Uterus (tissue), 4 donors: ENCODE measurements at places on chromosomes 3 and 15. TPM values are rescaled to one million over a fixed set of nuclear protein-coding genes. Genes with fewer than 3 reads are reported as not detected.

Gene NECTIN3
- 21.8 TPM for total RNA-seq

Gene OXTR
- 4.4 TPM for total RNA-seq

Gene STAC
- total RNA-seq, result 3.3 TPM

Gene SLC7A14
- not detected for total RNA-seq

Gene PDZRN3
- 87.3 TPM for total RNA-seq

Gene GOLGA6D
- not detected for total RNA-seq

Gene USP50
- total RNA-seq, result 2.0 TPM

Gene PRKCD
- 16.8 TPM for total RNA-seq

Gene TM4SF1
- 111 TPM for total RNA-seq

Gene ALDH1A2
- total RNA-seq, result 47.9 TPM

Gene CLEC3B
- 35.0 TPM for total RNA-seq

Gene SCN11A
- total RNA-seq, result 1.8 TPM

- DNase-seq, result peak; percentile 54
- no peaks in the 10 kb centered on the region for H3K27me3 ChIP-seq
- no peak overlapping the region for H3K4me3 ChIP-seq
- no peaks in the 10 kb centered on the region for H3K36me3 ChIP-seq
- H3K4me1 ChIP-seq, result no peaks in the 10 kb centered on the region
Observed at GRCh38 chr3:52053307-52054304, 2.8 kb downstream of the DUSP7 start.

DNA sequence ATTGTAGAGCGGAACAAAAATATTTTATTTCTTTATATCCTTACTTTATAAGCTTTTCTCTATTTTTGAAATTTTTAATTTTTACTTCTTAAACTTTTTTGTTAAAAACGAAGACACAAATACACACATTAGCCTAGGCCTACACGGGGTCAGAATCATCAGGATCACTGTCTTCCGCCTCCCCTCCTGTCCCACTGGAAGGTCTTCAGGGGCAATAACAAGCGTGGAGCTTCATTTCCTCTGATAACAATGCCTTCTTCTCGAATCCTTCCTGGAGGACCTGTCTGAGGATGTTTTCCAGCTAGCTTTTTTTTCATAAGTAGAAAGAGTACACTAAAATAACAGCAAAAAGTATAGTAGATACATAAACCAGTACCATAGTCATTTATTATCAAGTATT lies 77.7 kb upstream of the DGKG start:
- H3K27me3 ChIP-seq, result no peaks in the 10 kb centered on the region
- no peaks in the 10 kb centered on the region for H3K36me3 ChIP-seq
- H3K4me3 ChIP-seq, result no peak overlapping the region
- H3K4me1 ChIP-seq, result no peaks in the 10 kb centered on the region
- no peak for DNase-seq

GRCh38 chr15:55917881-55918296 lies 75.5 kb downstream of the NEDD4 start:
- H3K27me3 ChIP-seq, result no peaks in the 10 kb centered on the region
- H3K36me3 ChIP-seq, result no peaks in the 10 kb centered on the region
- H3K4me3 ChIP-seq, result no peak overlapping the region

- no peak overlapping the region for H3K27ac ChIP-seq
- no peak for DNase-seq
- no peaks in the 10 kb centered on the region for H3K36me3 ChIP-seq
Observed at GRCh38 chr15:80803580-80804525, 24.7 kb downstream of the CEMIP start.

DNA sequence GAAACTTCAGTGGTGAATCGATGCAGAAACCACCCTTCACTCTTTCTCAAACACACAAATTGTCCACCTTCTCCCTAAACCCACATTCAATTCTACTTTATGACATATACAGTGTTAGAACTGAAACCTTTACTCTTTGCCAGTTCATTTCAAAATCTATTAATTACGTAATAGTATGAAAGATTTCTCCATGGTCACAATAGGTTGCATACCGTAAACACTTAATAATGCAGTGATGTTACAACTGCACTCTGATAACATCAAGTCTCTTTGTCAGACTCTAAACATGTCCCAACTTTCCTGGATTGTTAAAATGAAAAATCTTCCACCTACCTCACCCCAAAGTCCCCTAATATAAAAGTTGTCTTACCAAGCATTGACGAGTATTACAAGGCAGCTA lies 111.8 kb upstream of the PROK2 start:
- H3K4me1 ChIP-seq, result no peaks in the 10 kb centered on the region
- H3K27me3 ChIP-seq, result no peaks in the 10 kb centered on the region
- no peaks in the 10 kb centered on the region for H3K36me3 ChIP-seq
- no peak for DNase-seq

GRCh38 chr15:47383801-47384200 lies 333.5 kb upstream of the SEMA6D start:
- no peaks in the 10 kb centered on the region for H3K4me1 ChIP-seq
- H3K27ac ChIP-seq, result no peak overlapping the region
- no peaks in the 10 kb centered on the region for H3K27me3 ChIP-seq
- H3K4me3 ChIP-seq, result no peak overlapping the region

DNA sequence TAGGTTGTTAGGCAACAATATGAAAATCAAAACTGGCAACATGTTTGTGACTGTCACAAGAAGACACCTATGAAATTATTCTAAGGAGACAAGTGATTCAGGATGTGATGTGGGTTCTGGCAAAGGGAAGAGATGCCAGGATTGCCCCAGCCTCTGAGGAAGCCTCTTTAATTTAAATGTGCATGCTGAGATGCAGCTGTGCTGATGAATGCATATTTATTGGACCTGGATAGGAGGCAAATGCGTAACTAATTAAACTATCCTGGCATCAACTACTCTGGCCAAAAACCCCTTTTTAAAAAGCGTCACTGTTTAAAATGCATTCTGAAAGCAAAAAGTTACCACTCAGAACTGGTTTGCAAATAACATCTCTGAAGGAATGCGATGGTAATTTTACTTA lies 176.5 kb upstream of the DPH6 start:
- H3K27ac ChIP-seq, result no peak overlapping the region
- H3K4me1 ChIP-seq, result no peaks in the 10 kb centered on the region
- H3K36me3 ChIP-seq, result no peaks in the 10 kb centered on the region
- no peaks in the 10 kb centered on the region for H3K27me3 ChIP-seq
- DNase-seq, result no peak
- no peak overlapping the region for H3K4me3 ChIP-seq

DNA sequence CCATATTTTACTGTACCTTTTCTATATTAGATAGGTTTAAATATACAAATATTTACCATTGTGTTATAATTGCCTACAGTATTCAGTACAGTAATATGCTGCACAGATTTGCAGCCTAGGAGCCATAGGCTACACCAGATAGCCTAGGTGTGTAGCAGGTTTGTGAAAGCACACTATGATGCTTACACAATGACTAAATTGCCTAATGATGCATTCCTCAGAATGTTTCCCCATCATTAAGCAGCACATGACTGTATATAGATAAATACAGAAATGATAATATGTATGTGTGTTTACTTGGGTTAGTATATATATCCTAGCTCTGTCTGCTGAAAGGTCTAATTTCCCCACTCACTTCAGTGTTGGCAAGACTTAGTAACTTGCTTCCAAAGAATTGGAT lies 65.8 kb downstream of the MYL3 start:
- no peaks in the 10 kb centered on the region for H3K36me3 ChIP-seq
- DNase-seq, result no peak
- no peaks in the 10 kb centered on the region for H3K27me3 ChIP-seq
- no peak overlapping the region for H3K4me3 ChIP-seq

- no peaks in the 10 kb centered on the region for H3K4me1 ChIP-seq
- H3K27ac ChIP-seq, result no peak overlapping the region
- DNase-seq, result no peak
- H3K36me3 ChIP-seq, result no peaks in the 10 kb centered on the region
- H3K27me3 ChIP-seq, result no peaks in the 10 kb centered on the region
- no peak overlapping the region for H3K4me3 ChIP-seq
Observed at GRCh38 chr3:82080261-82080660, 318.8 kb upstream of the GBE1 start.

DNA sequence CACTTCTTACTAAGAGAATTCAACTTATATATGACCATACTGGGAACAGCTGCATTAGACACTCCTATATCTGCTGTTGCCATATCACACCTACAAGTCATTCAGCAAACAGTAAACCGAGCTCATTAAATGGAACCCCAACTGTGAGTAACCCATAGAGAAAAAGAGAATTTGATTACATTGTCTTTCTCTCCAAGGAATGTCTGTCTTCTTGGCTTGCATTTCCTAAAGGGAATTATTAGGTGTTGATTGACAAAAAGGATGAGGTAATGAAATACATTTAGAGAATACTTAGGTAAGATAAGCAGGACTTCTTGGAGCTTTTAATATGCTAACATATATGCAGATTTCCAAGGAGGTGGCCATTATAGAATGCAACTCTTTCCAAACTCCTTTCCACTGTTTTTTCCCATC lies 76.8 kb downstream of the SLMAP start:
- H3K4me1 ChIP-seq, result no peaks in the 10 kb centered on the region
- no peaks in the 10 kb centered on the region for H3K27me3 ChIP-seq
- H3K4me3 ChIP-seq, result no peak overlapping the region
- DNase-seq, result no peak

DNA sequence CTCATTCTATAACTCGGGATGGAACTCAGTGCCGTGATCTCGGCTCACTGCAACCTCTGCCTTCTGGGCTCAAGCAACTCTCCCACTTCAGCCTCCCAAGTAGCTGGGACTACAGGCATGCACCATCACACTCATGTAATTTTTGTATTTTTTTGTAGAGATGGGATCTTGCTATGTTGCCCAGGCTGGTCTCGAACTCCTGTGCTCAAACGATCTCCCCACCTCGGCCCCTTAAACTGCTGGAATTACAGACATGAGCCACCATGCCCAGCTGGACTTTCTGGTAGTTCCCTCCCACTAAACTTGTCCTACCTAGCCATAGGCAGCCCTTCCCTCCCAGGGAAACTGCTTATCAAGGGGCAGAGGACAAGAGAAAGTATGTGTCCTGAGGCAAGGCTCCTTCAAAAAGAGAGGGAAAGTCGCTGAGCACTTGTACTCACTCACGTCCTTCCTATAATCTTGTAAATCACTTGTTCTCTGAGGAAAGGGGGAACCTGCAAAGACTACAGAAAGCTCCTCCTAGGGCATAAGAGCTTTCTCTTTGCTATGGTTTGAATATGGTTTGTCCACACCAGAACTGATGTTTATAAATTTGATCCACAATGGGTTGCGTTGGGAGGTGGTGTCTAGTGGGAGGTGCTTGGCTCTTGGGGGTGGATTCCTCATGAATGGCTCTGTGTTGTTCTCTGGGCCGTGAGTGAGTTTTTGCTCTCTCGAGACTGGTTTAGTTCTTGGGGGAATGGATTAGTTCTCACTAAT lies 13.6 kb upstream of the TBL1XR1 start:
- DNase-seq, result no peak
- no peak overlapping the region for H3K4me3 ChIP-seq
- no peaks in the 10 kb centered on the region for H3K36me3 ChIP-seq
- H3K4me1 ChIP-seq, result no peaks in the 10 kb centered on the region
- H3K27me3 ChIP-seq, result no peaks in the 10 kb centered on the region

- no peaks in the 10 kb centered on the region for H3K4me1 ChIP-seq
- no peak overlapping the region for H3K4me3 ChIP-seq
- H3K36me3 ChIP-seq, result no peaks in the 10 kb centered on the region
Observed at GRCh38 chr3:80999481-80999880, 762.0 kb downstream of the GBE1 start.

DNA sequence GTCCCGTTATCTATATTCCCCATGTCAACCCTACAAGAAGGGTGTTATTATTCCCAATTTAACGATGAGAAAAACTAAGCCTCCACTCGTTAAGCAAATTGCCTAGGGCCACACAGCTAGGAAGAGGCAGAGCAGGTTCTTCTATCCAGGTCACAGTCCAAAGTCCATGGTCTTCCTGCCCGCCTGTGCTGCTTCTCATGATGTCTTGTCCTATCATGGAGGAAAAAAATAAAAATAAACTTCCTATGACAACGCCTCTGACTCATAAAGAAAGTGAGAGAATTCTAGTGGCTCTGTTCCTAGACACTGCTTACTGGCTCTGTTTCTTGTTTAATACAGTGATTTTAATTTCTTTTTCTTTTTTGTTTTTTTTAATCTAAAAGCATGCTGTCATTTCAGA lies 9.7 kb downstream of the COL8A1 start:
- no peaks in the 10 kb centered on the region for H3K4me1 ChIP-seq
- peak overlapping the region; percentile 5 for H3K27ac ChIP-seq
- no peak overlapping the region for H3K4me3 ChIP-seq
- H3K27me3 ChIP-seq, result no peaks in the 10 kb centered on the region
- DNase-seq, result no peak

DNA sequence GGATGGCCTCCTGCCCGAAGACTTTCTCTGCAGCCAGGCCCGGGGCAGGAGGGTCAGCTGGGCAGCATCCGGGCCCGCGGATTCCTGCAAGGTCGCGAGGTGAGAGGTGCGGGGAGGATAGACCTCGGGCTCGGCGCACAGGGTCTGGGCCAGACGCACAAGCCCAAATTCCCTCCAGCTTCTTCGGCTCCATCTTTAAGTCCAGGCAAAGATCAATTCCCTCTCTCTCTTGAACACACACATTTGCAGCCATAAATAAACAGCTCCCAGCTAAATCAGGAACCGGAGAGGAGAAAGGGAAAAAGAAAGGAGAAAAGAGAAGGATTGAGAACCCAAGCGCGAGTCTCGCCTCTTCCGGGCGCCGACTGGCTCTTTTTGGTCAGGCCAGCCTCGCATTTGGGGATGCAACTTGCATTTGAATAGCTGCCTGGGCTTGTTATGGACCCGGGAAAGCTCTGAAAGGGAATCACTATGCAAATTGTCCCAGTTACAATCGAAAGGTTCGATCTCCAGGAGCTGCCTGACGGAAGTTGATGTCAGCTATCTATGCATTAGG lies 14.5 kb upstream of the ONECUT1 start:
- H3K27me3 ChIP-seq, result peaks cover 68% of the 10 kb centered on the region
- no peak overlapping the region for H3K4me3 ChIP-seq
- H3K36me3 ChIP-seq, result no peaks in the 10 kb centered on the region
- DNase-seq, result no peak
- H3K4me1 ChIP-seq, result no peaks in the 10 kb centered on the region

DNA sequence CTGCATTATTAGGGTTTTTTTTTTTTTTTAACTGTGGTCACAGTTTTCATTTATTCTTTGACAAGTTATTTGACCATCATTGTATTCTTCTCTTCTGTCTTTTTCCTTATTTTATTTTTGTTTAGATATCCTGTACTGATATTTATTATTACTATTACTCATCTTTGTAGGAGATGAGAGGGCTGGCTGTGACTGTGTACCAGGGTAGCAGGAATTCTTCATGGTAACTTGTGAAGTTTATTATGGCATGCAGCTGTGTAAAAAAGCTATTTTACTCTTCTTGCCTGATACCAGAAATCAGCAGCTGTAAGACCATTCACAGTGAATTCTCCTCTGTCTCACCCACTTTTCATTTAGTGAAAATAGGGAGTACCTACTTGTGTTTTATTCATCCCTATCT lies 44.5 kb downstream of the ATP6V1A start:
- H3K27ac ChIP-seq, result no peak overlapping the region
- DNase-seq, result no peak
- no peaks in the 10 kb centered on the region for H3K4me1 ChIP-seq
- H3K27me3 ChIP-seq, result no peaks in the 10 kb centered on the region
- H3K4me3 ChIP-seq, result no peak overlapping the region
